ENCODE measurements at places on chromosomes 11 and 22. TPM values are rescaled to one million over a fixed set of nuclear protein-coding genes. Genes with fewer than 3 reads are reported as not detected.

DNA sequence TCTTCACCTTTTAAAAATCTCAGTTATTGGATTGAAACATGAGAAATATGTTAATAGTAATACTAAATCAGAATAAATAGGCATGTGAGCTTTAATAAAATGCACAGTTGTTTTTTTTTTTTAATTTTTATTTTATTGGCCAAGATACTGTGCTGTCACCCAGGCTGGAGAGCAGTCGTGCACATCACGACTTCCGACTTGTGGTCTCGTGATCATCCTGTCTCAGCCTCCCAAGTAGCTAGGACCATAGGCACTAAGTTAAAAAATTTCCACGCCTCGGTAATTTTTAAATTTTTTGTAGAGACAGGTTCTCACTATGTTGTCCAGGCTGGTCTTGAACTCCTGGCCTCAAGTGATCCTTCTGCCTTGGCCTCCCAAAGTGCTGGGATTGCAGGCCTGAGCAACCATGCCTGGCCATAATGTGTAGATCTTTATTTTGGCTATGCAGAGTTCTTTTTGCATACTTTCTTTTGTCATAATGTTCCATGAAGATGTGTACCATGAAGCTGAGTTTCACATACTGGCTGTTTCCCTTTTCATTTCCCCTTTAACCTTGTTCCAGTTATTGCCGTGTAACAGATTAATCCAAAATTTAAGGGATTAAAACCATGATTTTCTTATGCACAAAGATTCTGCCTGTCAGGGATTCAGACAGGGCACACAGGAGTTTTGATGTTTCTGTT, 16.0 kb downstream of the CAPRIN1 start:
- no peak for DNase-seq

GRCh38 chr22:42610186-42610585, 4.5 kb downstream of the POLDIP3 start:
- no peak for DNase-seq

DNA sequence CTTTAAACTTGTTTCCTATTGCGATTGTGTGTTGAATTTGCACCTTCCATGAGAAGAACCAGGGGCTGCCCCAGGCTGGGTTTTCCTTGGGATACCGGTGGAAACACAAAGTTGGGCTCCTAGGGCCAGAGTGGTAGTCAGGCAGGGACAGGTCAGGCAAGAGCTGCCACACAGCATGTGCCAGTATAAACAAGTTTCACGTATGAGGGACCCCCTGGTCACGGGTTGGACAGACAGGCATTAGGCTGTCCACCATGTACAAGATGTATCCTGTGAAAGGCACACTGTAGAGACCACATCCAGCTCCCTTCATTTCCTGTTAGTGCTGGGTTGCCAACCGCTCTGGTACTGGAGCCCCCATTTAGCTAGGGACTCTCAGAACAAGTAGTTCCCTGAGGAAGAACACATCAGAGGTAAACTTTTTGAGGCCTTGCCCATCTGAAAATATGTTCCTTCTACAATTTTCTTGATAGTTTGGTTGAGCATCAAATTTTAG, 8.8 kb downstream of the UPB1 start:
- no peak for DNase-seq

Gene OR52I1
- total RNA-seq = not detected

Gene PDGFD
- 32.7 TPM for total RNA-seq

Gene E2F8
- total RNA-seq = 2.3 TPM

- no peak for DNase-seq
These were observed 134.3 kb upstream of the SESN3 start for GRCh38 chr11:95365348-95365747.

- DNase-seq = no peak
These were observed 4.4 kb upstream of the CTSD start for GRCh38 chr11:1768141-1768469.

- DNase-seq = peak; percentile 53
These were observed 96.5 kb upstream of the FGF3 start for GRCh38 chr11:69915501-69916250.

Gene GPR137
- total RNA-seq = 7.1 TPM

DNA sequence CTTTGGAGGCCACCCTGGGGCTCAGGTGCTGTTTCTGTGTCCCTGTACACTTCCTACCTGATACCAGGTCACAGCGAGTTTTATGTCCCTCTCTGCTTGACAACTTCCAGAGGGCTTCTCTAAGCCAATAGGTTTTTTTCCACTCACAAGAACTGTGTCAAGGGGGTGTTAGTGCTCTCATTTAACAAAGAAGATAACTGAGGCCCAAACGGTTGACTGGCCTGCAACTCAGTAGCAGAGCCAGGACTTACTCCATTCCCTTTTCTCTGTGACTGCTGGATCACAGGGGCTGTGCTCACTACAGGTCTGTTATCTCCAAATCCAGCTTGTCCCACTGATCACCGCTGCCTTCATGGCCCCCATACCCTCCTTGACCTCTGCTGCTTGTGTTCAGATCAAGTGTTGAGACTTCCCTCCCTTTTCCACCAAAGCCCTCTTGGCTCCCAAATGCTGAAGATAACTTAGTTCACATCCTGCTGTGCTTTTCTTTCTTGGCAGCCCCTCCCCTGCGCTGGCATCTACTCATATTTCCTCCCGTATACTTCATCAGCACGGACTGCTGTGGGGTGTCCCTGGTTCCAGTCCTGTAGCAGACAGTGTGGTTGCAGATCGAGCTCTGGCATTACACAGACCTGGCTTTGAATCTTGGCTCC, 41.3 kb downstream of the POU2F3 start:
- DNase-seq = no peak

Measured in spinal cord (tissue), 10 donors.